ENCODE measurements at places on chromosomes 2 and 18.

DNA sequence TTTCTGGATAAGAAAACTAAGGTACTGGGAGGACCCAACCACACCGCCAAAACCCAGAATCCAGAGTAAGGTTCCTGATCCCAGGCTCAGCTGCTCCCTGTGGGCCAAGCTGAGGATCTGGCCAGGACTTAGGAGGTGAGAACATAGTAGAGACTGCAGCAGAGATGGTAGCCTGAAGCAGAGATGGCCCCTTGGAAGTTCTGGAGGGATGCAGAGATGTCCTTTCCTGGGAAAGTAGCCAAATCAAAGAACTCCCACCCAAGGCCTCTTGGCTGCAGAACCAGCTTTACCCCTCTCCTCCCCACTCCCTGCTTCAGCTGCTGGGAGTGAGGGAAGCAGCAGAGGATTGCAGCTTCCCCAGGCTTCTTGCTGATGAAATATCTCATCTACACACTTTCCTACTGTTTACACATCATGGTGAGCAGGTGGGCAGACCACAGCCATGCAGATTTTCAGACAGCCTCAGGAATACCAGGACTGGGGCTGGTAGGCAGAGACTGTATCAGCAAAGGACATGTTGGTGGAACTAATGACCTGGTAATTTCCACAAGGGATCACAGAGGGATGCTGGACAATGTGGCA is 32.7 kb downstream of the TMEM17 start:
- no peak for DNase-seq

DNA sequence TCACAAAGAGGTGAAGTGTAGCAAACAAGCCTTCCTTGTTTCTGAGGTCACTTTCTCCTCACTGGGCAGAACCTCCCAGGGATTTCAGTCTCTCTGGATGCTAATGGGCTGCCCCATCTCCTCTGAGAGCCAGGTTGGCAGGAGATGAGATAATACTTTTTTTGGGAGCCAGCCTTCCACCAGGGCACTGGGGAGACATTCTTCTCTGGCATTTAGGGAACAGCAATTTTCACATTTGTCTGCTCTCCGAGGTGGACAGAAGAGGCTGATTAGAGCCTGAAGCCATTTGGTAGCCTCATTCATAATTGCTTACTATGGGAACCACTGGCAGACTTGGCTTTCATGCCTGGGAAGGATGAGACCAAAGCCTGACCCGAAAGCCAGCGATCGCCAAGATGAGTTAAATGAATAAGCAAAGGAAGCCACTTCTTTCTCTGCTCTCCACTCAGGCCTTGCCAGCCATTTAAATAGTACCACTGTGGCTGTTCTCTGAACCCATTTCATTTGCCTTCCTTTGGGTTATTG is 70.1 kb downstream of the NRP2 start:
- DNase-seq = no peak

GRCh38 chr18:12336171-12336613 is 28.2 kb downstream of the TUBB6 start:
- DNase-seq = no peak

GRCh38 chr2:132896073-132896472 is 226.1 kb upstream of the LYPD1 start:
- no peak for DNase-seq

- no peak for DNase-seq
These were observed 94.6 kb upstream of the CAVIN2 start for GRCh38 chr2:191941376-191941929.

DNA sequence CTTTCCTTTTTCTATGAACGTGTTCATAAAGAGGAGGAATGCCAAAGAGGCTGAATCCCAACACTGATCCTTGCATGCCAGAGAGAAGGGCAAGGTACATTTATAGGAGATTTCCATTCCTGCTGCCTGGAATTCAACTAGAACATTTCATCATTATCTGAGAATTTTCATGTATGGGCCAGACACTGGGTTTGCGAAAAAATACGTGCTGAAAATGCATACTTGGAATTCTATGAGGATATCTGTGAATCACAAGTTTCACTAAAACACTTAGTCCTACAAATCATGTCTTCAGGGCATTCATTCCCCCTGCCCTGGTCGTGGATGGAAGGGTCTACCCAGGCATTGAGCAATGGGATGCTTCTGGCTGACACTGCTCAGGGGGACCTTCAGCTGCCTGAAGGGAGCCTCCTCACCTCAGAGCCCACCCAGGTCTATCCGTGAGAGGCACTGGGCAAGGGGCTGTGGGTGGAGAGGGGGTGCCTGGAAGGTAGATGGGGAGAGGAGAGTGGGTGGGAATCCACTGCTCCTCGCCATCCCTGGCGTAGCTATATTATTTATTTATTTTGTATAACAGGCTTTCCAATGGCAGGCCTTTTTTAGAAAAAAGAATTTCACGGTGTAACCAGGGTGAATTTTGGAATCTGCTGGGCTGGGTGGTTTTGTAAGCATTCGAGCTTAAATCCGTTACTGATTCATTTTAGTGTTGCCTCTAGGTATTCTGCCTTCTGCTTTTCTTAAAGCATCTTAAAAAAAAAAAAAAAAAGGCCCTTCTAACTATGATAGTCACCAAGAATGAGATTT is 560.6 kb upstream of the ID2 start:
- no peak for DNase-seq

- DNase-seq = peak; percentile 87
These were observed 631.5 kb downstream of the NYAP2 start for GRCh38 chr2:226030788-226031646.

DNA sequence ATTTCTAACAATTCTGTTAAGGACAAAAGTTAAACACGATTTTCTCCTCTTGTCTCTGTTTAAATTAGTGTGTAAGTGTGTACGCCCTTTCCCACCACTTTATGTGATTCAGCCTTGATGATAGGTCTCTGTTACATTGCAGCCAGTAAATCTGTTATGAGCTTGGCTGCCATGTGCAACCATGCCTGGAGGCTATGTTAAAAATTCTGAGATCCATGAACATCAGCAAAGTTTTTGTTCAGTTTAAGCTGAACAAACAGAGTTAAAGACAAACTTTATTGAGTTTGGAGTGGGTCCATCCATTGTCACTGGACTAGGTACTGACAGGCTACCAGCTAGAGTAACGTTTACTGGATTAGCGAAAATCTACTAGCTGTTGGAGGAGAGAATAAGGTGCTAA is 110.4 kb downstream of the NCKAP5 start:
- no peak for DNase-seq

- DNase-seq = no peak
These were observed 576.1 kb downstream of the DCDC2C start for GRCh38 chr2:4279431-4279830.

- DNase-seq = peak; percentile 54
These were observed 132.1 kb downstream of the MBP start for GRCh38 chr18:77000527-77000926.

GRCh38 chr2:109384308-109385271 is 229.2 kb downstream of the SEPTIN10 start:
- DNase-seq = no peak

GRCh38 chr2:6525475-6525964 is 340.2 kb downstream of the CMPK2 start:
- no peak for DNase-seq

DNA sequence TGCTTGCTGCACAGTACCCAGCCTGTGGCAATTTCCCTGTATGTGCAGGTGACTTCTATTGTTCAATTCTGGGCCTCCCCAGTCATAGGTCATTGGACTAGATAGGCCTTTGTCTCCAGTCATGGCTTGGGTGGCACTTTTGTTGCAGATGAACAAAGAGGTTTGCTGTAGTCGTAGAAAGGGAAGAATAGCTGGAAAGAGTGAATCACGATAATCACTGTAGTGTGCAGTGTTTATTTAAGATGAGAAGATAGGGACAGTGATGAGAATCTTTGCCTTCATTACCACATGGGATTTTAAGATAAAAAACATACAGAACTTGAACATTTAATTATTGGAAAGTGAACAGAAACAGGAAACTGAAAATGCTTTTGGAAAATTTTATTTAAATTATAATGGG is 156.1 kb upstream of the CYRIA start:
- no peak for DNase-seq

DNA sequence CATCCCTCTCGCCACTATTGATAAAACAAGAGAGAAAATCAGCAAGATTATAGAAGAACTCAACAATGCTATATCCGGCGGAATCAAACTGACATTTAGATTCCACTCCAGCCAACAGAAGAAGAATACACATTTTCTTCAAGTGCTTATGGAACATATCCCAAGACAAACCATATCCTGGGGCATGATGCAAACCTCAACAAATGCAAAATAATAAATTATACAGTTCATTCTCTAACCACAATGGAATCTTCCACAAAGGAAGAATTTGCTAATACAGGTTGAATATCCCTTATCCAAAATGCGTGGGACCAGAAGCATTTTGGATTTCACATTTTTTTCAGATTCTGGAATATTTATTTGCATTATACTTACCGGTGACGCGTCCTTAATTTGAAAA is 51.4 kb upstream of the YPEL5 start:
- DNase-seq = no peak

DNA sequence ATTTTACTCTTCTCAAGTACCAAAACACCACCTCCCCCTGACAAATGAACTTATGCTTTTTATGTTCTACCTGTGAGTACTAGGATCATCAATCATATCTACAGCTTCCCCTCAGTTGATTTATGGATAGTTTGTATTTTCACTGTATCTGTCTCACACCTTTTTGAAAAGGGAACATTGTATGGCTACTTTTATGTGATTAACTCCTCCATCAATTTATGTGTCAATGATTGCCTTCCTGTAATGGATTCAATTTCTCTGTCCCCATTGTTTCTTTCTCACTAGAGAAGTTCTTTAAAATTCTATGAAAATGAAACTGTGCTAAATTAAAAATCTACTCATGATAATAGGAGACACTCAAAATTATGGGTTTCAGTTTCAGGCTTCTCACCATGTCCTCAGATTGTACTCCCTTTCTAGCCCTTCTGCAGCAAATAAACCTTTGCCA is 935.0 kb downstream of the TRIB2 start:
- DNase-seq = no peak
